ENCODE measurements at places on chromosomes 6 and 20.

- no peak for DNase-seq
Observed at GRCh38 chr6:56806368-56806767, 148.5 kb upstream of the BEND6 start.

- DNase-seq = peak; percentile 26
Observed at GRCh38 chr20:45822857-45823256, 4.3 kb downstream of the TNNC2 start.

DNA sequence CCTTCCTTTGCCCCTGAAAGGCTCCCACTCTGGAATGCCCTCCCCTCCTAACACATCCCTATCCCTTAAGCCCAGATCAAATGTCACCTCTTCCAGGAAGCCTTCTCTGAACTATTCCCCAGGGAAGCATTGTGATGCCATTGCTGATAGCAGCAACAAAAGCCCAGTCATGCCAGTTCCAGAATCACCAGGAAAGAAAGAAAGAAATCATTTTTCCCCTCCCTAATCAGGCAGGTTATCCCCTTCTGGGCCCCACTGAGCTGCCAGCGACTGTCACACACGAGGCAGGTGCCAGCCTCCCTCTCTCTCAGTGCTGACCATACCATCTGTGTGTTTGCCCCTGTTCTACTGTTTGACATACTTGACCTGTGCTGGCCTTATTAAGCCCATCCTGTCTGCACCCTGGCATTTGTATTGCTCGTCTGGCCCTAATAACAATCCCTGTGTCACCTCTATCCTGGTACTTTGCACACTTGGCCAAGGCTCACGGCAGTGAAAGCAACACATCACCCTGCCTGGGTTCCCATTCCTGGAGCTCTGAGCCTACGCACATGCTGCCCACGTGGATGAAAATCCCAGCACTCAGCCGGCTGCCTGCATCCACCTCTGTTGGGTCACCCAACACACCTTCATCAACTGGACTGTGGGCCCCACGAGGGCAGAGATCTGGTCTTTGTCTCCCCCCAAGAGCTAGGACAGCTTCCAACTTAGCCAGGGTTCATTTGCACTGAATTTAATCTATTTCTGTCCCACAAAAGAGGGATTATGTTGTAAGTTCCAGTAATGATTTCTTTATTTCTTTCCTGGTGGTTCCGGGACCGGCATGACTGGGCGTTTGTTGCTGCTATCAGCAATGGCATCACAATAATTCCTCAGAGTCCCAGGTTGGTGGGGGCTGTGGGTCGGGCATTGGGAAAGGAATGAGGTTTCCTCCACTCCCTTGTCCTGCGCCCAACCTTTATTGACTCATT lies 5.3 kb upstream of the BPIFB1 start:
- no peak for DNase-seq

DNA sequence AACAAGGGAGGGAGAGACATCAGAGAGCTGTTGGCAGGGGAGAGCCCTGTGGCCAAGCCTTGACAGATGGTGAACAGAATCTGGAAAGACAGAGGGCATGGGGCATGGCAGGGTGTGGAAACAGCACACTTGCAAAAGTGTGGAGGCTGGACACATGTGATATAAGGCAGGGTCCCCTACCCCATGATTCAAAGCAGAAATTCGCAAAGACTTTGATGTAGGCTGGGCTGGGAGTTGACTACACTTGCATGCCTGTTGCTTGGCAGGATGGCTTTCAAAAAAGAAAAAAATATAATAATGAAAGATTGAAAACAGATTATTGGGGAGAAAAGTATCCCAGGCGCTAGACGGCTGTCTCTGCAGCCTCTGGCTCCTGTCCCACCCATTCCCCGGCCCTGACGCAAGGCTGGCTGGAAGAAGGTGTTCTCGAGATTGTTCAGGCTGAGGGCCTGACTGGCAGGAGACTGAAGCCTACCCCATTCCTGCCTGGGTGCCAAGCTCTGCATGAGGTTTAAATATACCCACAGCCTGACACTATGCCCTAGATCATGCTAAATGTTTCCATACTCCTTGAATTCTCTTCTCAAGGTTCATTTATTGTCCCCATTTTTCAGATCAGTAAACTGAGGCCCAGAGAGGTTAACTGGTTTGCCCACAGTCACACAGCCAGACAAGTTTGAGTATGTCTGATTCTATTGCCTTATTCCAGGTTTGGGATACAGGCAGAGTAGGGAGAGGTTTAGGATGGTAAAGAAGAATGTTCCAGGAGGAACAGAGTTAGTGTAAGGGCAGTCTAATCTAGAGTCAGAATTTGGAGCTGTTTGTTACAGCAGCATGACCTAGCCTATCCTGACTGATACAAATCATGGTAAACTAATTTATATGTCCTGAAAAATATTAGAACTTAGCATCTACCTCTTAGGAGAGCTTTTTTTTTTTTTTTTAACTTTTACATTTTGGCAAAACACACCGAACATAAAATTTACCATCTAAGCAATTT lies 23.4 kb upstream of the CCN5 start:
- DNase-seq = peak; percentile 68

- DNase-seq = no peak
Observed at GRCh38 chr6:53744321-53744720, 50.5 kb upstream of the LRRC1 start.

DNA sequence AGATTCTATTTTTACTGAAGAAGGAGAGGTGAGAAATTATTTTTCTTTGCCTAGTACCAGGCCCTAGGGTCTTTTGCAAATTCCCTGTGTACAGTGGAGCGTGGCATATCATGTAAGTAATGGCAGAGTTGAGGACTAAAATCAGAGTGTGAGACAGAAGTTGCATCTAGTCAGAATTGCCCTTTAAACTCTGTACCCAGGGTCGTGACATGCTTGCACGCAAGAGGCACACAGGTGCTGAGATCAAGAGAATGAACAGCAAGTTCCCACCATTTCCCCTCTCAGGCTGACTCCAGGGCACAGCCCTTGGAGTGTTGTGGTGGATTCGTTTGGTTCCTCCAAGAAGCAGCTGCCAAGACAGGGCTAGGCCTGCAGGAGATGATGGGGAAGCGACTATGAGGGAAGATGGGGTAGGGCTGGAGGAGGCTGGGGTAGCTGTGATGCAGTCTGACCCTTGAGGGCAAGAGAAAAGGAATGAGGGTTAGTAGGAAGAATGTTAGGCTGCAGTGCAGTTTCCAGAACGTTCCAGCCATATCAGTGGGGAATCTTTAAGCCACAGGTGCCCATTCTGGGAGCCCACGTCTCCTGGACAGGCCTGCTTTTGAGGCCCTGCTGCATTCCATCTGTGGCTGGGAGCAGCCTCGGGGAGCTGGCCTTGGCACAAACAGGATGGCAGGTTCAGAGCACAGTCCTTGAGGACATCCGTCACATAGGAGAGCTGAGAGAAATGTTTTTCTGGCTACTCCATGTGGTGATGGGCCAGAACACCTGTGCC lies 6.9 kb downstream of the NELFCD start:
- no peak for DNase-seq

DNA sequence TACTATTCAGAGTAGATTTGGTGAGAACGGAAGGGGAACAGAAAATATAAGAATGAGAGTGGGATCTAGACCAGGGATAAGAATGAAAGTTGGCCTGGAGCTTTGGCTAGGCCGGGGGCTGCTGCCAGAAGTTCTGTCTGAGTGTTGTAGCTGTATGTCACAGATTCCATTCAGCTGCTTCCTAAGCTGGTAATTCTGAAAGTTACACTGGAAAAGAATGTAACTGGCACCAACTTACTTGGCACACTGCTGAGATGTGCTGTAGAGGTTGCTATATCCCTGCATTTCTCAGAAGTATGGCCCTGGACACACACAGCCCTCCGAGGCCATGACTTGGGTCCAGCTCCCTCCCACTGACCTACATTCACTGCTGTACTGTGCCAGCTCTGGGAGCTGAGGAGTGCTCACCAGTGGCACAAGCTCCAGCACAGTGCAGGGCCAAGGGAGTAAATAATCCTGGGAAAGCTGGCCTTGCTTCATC lies 25.8 kb upstream of the TMEM217 start:
- no peak for DNase-seq

GRCh38 chr6:132866762-132867449 lies 52.5 kb downstream of the RPS12 start:
- no peak for DNase-seq

- no peak for DNase-seq
Observed at GRCh38 chr20:48454671-48455490, 372.9 kb downstream of the PREX1 start.

DNA sequence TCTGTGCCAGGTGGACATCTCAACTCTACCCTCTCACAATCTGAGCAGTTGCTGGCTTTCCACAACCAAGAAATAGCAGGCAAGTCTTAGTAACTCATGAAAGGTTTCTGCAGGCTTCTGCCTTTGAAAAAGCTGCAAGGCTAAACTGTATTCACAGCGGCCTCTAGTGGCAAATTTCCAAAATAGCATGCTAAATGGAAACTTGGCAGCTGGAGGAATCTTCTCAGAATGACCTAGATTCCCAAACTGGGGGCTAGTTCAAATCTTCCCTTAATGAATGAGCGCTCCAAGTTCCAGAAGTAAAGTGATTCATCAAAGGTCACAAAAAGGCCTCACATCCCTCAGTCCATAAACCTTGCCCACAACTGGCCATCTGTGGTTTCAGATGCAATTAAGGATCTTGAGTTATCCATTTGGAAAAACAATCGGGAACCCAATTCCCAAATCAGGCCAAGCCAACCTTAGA lies 11.9 kb upstream of the CPNE5 start:
- DNase-seq = peak; percentile 72

- DNase-seq = peak; percentile 9
Observed at GRCh38 chr6:144853603-144854002, 568.5 kb downstream of the UTRN start.

- no peak for DNase-seq
Observed at GRCh38 chr20:25318471-25319240, 70.8 kb downstream of the PYGB start.

All from fibroblast of skin of right biceps (primary cell).